ENCODE measurements at places on chromosomes 16 and 17.
A peak's percentile ranks its signal among the peaks of the same experiment; 100 is the strongest.

- DNase-seq: peak; percentile 32
Observed at GRCh38 chr17:69763503-69763902, 311.5 kb upstream of the KCNJ16 start.

- peak; percentile 73 for DNase-seq
Observed at GRCh38 chr17:43832168-43832975, 574 bp downstream of the MPP3 start.

GRCh38 chr17:57577751-57578607 lies 167.1 kb downstream of the CCDC182 start:
- peak; percentile 65 for DNase-seq

DNA sequence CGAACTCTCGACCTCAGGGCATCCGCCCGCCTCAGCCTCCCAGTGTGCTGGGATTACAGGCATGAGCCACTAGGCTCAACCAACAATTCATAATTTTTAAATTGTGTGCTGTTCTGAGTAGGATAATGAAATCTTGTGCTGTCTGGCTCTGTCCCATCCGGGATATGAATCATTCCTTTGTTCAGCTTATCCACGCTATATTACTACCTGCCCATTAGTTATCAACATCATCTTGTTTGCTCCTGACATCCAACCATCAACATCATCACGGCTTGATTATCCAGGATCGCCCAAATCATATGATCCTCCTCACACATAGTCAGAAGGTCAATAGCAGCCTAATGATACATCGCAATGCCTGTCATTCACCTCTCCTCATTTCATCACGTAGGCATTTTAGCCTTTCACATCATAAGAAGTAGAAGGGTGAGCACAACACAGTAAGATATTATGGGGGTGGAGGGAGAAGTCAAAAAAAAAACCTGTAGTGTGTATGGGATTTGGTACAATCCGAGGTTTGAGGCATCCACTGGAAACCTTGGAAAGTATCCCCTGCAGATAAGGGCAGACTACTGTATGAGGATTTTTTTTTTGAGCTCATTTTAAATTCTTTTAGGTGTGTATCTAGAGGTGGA lies 77.0 kb upstream of the SIAH1 start:
- no peak for DNase-seq

DNA sequence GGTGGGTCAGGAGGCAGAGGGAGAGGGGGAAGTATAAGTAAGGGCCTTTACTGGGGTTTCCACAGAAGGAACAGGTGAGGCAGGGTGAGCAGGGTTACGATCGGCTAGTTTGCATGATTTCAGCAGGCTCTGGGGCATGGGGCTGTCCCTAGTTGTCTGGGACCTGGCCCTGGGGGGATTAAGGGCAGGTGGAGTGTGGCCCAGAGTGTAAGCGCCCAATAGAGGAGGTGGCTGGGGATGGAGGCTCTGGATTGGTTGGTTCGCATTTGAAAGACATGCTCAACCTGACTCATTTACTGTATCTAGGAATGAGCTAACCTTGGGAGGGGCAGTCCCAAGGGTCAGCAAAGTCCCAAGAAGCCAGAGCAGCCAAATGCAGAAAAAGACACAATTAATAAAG lies 230.3 kb downstream of the MAP2K4 start:
- DNase-seq: no peak

DNA sequence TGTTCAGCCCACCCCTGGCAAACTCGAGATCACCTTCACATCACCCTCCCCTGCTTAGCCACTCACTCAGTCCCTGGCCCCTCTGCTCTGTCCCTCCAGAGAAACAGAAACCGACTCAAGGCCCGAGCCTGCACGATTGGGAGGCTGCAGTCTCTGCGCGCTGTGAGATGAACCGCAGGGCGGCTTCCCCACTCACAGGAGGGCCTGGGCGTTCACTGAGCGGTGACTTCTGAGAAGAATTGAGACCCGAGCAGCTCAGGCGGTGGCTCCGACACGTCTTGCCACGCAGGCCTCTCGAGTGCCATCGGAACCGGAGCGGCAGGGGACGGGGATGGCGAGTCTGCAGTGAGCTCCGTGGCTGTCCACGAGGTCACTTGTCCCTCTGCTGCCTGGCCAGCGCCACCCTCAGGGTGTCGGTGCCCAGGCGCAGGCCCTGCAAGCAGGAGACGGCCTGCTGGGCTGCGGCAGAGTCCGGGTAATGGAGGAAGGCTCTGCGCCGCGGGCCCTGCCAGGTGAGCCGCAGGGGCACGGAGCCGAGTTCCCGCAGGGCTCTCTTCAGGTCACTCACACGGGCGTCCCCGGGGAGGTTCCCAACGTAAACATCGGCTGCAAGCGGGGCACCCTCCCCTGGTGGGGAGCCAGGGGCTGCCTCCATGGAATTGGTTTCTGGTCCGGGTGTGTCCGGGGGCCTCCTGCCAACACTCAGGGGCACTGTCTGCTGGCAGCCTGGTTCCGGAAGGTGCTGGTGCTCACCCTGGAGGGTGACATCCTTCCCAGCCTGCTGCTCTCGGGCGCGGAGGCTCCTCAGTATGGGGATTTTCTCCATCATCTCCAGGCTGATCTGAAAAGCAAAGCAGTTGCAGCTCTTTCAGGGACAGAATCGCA lies 21.6 kb downstream of the FOXF1 start:
- no peak for DNase-seq

- no peak for DNase-seq
Observed at GRCh38 chr16:88423448-88423850, 29.6 kb upstream of the ZFPM1 start.

GRCh38 chr16:27475561-27475960 lies 73.6 kb downstream of the IL21R start:
- peak; percentile 89 for DNase-seq

DNA sequence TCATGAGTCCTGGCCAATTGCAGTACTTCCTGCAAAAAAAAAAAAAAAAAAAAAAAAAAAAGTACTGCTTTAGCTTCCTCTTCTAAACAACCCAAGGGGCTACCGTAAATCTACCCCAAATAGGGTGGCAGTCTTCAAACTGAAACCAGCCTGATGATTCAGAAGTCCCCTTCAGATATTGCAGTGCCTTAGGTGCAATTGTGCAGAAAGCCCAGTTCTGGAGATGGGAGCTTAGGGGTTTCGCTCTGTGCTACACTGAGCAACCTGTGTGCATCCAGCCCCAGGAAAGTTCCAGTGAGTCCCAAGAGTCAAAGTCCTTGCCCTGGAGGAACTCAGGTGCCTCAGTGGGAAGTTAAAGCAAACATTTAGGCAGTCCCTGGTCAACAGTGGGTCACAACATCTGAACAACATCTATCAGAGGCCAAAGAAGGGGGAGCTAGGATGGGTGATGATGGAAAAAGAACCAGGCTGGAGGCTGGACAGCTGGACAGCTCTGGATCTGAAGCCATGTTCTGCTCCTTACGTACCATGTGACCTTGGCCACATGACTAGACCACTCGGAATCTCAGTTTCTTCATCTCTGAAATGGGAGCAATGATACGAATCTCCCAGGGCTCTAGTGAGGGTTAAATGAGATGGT lies 6.7 kb upstream of the CIITA start:
- no peak for DNase-seq

DNA sequence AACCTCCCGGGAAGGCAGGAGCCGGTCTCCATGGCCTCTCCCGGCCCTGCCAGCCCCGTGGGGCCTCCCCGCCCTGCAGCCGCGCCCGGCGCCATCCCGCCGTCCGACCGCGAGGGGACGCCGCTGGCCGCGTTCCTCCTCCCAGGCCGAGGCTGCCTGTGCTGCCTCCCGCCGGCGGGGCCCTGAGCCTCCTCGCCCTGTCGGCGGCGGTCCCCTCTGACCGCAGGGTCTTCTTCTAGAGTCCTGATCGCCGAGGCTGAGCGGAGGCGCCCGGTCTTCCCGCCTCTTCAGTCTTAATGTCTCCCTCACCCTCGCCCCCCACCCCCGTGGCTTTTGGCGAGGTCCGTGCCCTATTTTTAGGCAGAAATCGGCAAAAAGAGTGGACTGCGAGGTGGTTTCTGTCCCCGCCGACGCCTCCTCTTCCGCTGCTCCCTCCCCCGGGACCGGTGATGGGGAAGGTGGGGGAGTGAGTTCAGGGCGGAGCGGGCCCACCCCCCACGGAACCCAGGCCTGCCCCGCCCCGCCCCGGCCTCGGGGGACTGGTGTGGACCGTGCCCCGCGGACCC lies 794 bp upstream of the CPNE7 start:
- peak; percentile 63 for DNase-seq

- DNase-seq: no peak
Observed at GRCh38 chr17:80855196-80855947, 136.3 kb upstream of the CHMP6 start.

DNA sequence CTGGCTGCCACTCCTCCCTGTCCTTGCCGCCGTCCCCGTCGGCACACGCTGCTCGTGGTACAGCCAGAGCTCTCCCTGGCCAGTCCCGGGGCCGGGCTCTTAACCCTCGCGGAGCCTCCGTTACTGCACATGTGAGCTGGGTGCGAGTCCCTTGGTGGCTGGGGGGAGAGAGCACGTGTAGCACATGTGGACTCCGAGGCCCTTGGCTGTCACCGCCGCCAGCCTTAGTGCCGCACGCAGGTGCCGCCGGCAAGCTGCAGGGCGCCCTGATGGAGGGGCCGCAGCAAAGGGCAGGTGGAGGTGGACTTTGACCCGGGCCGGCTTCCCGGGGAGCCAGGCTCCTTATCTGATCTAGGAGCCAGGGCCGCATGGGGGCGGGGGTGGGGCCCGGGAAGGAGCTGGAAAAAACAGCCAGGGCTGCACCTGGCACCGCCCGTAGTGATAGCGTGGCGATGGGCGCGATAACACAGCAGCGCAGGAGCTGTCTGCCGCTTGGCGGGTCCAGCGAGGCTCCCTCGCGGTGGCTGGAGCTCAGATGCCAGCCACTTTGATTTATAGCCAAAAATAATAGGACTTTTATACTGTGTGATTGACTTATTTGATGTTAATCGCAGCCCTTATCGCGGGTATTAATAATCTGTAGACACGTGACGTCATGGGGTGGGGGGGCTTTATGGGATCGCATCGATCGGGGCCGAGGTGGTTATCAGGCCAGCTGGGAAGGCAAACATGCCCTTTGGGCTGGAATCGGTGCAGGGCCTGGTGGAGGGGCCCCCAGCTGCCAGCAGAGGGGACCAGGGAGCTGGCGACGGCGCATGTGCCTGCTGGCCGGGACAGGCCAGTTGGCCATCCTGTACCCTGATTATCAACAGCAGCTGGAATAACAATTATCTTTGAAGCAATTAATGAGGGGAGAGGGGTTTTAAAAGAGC lies 35.1 kb downstream of the ZFPM1 start:
- no peak for DNase-seq

GRCh38 chr16:4052096-4052495 lies 64.1 kb downstream of the ADCY9 start:
- no peak for DNase-seq

GRCh38 chr17:74951680-74952421 lies 16.2 kb downstream of the OTOP3 start:
- no peak for DNase-seq

GRCh38 chr16:76579277-76579922 lies 302.2 kb downstream of the CNTNAP4 start:
- DNase-seq: no peak

DNA sequence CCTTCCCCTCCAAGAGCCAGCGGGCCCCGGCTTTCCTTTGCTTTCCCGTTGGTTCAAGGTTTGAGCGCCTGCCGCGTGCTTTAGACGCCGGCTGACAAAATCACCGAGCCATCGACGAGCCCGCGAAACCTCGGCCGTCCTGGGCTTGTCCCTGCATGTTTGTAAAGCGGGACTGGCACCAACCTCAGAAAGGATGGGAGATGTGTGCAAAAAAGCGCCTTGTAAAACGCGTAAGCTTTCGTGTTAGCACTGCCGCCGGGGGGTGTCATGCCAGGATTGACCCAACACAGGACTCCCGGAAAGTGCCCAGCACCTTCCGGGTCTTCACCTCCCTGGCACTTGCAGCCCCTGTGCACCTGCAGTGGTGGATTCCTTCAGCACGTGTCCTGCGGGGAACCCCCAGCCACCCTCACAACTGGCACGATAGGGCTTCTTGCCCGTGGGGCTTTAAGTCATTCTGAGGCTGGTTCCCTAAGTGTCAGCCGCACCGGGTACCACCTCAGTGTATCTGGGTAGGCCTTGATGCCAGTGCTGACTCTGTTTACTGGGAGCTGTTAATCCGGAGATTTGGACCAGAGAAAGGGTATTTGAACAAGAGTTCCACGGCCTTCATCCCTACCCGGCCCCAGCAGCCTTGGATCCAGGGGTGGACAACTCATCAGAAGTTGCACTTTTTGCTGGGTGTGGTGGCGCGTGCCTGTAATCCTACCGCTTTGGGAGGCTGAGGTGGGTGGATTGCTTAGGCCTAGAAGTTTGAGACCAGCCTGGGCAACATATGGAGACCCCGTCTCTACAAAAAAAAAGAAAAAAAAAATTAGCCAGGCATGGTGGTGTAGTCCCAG lies 817 bp downstream of the NDUFAF8 start:
- DNase-seq: peak; percentile 33

DNA sequence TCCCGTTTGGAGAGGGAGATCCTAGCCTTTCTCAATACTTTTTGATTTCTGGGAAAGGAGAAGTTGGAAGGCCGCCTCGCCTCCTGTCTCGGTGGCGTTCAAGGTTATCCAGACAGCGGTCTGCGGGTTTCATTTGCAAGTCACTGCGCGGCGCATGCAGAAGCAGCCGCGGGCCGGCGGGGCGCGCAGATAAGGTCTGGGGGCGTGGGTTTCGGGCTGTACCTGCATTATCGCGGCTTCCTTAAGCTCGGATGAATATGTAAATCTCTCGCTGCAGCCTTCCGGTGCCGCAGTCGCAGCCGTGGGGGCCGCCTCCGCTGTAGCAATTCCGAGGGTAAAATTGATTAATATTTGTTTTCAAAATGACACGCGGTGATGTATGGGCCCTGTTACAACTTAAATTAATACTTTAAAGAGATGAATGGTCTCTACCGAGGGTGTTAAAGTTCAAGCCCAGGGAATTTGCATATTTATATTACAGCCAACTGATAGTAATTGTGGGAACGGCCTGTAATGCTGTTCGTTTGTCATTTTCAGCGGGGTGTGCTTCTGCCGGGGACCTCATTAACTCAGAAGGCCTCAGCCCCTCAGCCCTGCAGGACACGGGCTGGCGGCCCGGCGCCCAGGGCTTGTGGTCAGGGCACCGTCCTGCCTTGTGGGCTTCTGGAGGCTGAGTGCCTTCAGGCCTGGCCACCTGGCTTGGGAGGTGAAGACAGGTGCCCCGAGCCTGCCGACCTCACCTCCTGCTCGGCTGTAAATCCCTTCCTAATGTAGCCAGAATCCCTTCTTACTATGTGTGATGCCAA lies 99.4 kb downstream of the CYLD start:
- no peak for DNase-seq

Measured in AG10803 (cell line).